ENCODE measurements at places on chromosomes 16 and 17.

DNA sequence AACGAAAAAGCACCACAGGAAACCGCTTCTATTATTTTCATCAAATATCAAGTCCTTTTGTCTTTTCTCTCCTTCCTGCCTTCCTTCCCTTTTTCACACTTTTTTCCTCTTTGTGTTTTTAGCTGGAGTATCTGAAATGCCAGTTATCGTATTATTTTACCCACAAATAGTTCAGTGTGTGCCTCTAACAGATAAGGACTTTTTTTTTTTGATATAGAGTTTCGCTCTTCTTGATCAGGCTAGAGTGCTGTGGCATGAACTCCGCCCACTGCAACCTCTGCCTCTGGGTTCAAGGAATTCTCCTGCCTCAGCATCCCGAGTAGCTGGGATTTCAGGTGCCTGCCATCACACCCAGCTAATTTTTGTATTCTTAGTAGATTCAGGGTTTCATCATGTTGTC is 10.7 kb downstream of the DNAAF1 start:
- no peak for DNase-seq

- no peak for DNase-seq
Measured at GRCh38 chr16:50011707-50012106, 13.3 kb upstream of the CNEP1R1 start.

DNA sequence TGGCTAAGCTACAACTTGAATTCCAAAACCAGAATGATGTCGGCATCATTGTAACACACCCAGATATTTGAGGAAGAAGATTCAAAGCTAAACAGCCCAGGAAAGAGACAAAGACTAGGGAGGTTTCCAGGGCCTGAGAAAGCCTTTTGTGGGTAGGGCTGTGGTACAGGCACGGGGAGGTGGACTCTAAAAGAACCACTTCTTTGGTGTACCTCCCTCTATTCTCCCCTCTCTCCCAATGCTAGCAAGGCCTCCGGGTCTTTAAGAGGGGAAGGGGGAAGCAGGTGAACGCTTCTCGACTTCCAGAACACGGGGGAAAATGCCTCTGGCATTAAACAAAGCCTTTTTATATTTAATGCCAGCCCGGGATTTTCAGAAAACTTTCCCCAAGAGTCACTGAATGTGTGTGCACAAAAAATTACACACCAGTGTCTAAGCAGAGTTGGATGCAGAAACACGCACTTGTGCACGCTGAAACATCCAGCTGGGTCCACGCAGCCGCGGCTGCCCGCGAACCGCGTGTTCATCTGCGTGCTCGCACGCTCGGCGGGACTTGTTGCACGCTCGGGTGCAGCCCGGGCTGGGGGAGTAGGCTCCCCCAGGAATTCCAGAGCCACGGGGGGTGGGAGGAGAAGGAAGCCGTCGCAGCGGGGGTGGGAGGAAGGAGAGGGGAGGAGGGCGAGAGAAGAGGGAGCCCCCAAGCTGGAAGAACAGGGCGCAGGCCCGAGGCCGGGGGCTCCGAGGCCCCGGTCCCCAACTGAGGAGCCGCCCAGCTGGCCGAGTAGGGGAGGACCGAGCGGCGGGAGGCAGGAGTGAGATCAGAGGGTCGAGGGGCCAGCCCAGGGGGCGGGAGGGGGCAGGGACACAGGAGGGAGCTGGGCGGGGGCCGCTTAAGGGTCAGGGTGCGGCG is 20.1 kb upstream of the ZNF423 start:
- no peak for DNase-seq

DNA sequence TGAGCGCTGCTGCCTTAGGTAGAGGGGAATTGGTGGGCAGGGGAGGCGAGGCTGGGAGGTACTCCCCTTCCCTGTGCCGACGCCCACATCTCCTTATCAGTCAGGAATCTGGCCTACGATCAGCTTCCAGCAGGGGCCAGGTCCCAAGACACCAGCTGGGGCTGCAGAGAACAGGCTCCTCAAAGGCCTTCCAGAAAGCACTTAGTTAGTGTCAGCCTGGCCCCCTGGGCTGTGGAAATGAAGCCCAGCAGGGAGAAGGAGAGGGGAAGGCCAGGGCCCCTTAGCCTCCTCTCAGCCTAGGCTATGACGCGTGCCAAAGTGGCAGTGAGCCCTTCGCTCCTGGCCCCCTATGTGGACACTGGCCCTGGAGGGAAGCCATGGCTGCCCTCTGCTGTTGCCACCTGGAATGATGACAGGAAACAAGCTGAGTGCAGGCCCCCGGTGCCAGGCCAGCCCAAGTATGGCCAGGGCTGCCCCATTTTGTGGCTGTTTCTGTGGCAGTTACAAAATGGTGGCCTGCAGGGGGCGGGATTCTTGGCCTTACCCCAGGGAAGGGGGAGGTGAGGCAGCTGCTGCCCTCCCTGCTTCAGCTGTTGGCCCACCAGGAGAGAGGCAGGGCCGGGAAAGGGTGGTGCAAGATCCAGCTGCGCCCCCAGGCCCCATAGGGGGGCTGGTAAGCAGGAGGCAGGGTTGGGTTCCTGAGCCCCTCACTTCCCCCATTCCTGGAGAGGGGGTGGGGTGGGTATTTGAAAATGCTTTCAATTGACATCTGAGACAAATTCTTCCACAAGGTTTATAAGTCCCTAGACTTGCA is 11.3 kb downstream of the TBX4 start:
- peak; percentile 30 for DNase-seq

Data from Right ventricle myocardium superior (tissue), 1 donor.